KG1 (cell line): ENCODE measurements at places on chromosomes 4 and X.

DNA sequence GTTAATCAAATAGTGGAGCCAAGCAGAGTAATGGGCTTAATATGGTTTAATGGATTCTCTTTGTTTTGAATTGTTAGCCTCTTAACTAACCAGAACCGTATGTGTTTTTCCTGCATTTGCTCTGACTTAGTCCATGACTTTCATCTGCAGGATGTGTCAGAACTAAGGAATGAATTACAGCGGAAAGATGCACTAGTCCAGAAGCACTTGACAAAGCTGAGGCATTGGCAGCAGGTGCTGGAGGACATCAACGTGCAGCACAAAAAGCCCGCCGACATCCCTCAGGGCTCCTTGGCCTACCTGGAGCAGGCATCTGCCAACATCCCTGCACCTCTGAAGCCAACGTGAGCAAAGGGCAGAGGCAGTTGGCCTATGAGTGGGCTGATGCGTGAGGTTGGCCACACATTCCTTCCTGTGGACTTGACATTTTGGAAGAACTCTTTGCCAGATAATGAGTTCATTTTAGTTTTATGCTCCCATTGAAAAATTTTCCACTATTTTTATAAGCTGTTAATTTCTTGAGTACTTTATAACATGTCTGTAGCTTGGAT is 9.1 kb downstream of the MED28 start:
- no peak for DNase-seq

DNA sequence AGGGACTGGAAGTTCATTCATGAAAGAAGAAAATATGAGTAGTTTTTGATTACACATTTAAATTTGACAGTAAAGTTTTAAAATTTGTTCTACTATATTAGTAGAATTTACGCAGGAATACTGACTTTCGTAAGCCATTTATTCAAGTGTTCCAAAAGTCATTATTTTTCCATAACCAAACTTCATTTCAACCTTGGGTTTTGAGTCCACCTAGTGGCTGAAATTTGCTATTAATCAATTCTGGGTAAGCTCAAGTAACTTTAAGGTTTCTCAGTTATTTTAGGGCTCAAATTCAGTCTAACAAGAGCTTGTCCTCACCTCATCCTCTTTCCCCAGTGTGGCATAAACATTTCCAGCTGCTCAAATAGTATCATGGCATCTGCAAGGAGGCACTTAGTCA is 175.4 kb downstream of the SH3BGRL start:
- DNase-seq: no peak

GRCh38 chr4:128782875-128783614 is 26.5 kb upstream of the JADE1 start:
- no peak for DNase-seq

DNA sequence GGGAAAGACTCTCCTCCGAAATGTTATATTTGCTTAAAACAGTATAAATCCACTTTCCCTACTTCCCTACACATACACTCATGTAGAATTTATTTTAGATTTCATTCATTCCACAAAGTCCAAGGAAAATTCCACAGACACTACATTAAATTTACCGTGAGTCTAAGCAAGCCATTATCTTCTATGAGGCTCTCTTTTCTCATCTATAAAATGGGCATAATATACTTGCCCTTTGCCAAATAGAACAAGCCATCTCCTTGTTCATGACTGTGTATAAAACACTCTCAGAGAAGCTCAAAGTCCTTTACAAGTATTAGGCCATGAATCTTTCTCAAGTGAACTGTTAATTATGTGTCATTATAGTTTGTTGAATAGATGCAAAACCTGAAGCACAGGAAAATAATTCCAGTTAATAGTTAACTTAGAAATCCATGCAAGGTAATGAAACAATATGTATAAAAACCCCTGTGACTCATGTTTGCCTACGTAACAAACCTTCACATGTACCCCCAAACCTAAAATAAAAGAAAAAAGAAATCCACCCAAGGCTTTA is 10.7 kb downstream of the TEC start:
- no peak for DNase-seq

GRCh38 chr4:112515198-112516065 is 548 bp downstream of the NEUROG2 start:
- peak; percentile 52 for DNase-seq

DNA sequence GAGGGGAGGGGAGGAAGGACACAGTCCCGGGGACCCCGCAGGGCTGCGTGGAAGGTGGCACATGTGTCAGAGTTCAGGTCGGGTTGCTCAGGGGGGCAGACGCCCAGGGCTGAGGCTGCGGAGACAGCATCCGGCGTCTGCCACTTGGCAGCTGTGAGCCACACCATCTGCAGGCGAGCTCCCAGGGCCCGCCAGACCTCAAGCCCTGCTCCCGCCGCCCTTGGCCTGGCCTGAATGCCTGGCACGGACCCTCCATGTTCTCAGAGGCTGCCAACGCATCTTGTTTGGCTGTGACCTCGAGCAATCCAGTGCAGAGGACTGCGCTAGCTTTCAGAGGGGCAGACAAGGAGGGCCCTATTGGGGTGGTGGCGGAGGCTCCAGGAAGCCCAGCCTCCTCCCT is 5.1 kb downstream of the BGN start:
- DNase-seq: no peak

DNA sequence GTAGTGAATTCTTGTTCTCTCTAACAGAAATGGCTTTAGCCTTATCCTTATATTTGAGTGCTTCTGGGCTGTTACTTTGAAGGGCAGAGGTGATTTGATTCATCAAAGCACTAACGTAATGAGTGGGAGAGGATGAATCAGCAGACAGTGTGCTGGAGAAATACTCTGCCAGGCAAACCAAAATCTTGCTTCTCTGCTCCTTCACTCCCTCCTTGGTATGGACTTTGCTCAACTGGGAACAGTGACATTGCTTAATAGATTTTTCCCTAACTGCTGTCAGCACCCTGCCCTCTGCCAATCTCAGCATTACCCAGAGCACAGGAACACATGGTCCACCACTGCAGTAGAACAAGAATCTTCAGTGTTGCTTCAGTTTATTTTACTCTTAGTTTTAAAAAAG is 56.0 kb downstream of the PDLIM5 start:
- no peak for DNase-seq

- no peak for DNase-seq
Measured at GRCh38 chr4:4425696-4426095, 38.8 kb downstream of the NSG1 start.
